Renal cortex interstitium (tissue), 15 donors: ENCODE measurements at places on chromosomes 7 and 10. TPM values are rescaled to one million over a fixed set of nuclear protein-coding genes. Genes with fewer than 3 reads are reported as not detected.

CNPY1 gene
- polyA plus RNA-seq: not detected

HABP2 gene
- polyA plus RNA-seq: 0.73 TPM

FIGNL1 gene
- 21.4 TPM for polyA plus RNA-seq

SPAM1 gene
- not detected for polyA plus RNA-seq

WIPF3 gene
- polyA plus RNA-seq: 5.6 TPM

SLC26A5 gene
- polyA plus RNA-seq: 0.17 TPM

BHLHA15 gene
- polyA plus RNA-seq: not detected

HYAL4 gene
- 0.18 TPM for polyA plus RNA-seq

NPTX2 gene
- 3.1 TPM for polyA plus RNA-seq

CH25H gene
- 0.22 TPM for polyA plus RNA-seq

SUN3 gene
- 0.16 TPM for polyA plus RNA-seq

NOD1 gene
- 9.6 TPM for polyA plus RNA-seq

PDE6C gene
- polyA plus RNA-seq: 1.1 TPM

FAM25C gene
- polyA plus RNA-seq: not detected

C10orf67 gene
- 2.3 TPM for polyA plus RNA-seq

DOCK4 gene
- 20.5 TPM for polyA plus RNA-seq

SLK gene
- 66.2 TPM for polyA plus RNA-seq

STAG3 gene
- polyA plus RNA-seq: 33.8 TPM

ENKUR gene
- 4.4 TPM for polyA plus RNA-seq

FAM171A1 gene
- 93.3 TPM for polyA plus RNA-seq

SFRP4 gene
- 2.9 TPM for polyA plus RNA-seq

ALOX5 gene
- polyA plus RNA-seq: 3.0 TPM

FOXI2 gene
- 1.6 TPM for polyA plus RNA-seq

LRRD1 gene
- polyA plus RNA-seq: 0.28 TPM

IDI2 gene
- polyA plus RNA-seq: 0.11 TPM

OR2A12 gene
- 0.06 TPM for polyA plus RNA-seq

REEP3 gene
- polyA plus RNA-seq: 39.0 TPM

ITPRID1 gene
- polyA plus RNA-seq: not detected

FLNC gene
- 11.2 TPM for polyA plus RNA-seq

EPDR1 gene
- polyA plus RNA-seq: 17.4 TPM

METTL2B gene
- 27.4 TPM for polyA plus RNA-seq

GHITM gene
- 183 TPM for polyA plus RNA-seq

SLC18A3 gene
- polyA plus RNA-seq: not detected

COL17A1 gene
- 1.3 TPM for polyA plus RNA-seq

GTF2I gene
- polyA plus RNA-seq: 355 TPM

SERPINE1 gene
- 0.89 TPM for polyA plus RNA-seq

PTF1A gene
- not detected for polyA plus RNA-seq

BMPER gene
- 24.7 TPM for polyA plus RNA-seq

TMEM229A gene
- 0.23 TPM for polyA plus RNA-seq
